GOT3 (cell line): ENCODE measurements at places on chromosomes 16 and 17.

- DNase-seq = no peak
Observed at GRCh38 chr16:23501291-23501690, 9.0 kb downstream of the GGA2 start.

- DNase-seq = no peak
Observed at GRCh38 chr16:76756951-76757350, 434.0 kb upstream of the MON1B start.

- no peak for DNase-seq
Observed at GRCh38 chr17:10608244-10608643, 48.9 kb downstream of the MYH3 start.

DNA sequence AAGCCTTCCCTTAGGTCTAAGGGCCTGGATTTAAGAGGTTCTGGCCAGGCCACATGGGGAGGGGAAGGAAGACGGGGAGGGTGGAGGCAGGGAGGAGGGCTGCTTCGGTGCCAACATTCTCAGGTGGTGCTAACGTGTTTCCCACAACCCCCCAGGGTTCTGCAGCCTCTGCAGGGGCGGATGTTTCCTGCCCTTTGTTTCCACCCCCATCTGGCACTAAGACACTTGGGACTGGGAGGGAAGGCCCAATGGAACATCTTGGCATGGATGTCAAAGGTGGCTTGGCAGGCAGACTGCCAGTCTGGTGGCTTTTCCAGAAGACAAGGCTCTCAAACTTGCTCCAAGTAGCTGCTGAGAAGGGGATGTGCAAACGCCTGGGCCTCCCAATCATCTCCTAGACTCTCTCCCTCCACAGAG, 12.7 kb downstream of the HIC1 start:
- no peak for DNase-seq
